Stimulated activated CD8-positive, alpha-beta memory T cell treated with anti-CD3 and anti-CD28 coated beads, Interleukin-7, amount 100 ng/mL, for 1 hour (primary cell): ENCODE measurements at places on chromosomes 2 and 18.

DNA sequence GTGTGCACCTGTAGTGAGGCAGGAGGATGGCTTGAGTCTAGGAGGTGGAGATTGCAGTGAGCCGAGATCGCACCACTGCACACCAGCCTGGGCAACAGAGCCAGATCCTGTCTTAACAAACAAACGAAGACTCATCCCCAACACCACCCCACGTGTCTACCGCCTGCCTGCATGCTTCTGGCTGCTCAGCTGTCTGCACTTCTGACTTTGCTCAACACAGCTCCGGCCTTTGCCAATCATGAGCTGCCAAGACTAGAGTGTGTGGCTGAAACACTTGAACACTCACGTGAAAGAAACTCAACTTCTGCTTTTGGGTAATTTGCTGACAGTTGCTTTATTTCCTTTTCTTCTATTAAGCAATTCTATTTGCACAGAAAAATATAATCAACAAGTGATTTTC, 32.1 kb upstream of the SP3 start:
- DNase-seq, result no peak

DNA sequence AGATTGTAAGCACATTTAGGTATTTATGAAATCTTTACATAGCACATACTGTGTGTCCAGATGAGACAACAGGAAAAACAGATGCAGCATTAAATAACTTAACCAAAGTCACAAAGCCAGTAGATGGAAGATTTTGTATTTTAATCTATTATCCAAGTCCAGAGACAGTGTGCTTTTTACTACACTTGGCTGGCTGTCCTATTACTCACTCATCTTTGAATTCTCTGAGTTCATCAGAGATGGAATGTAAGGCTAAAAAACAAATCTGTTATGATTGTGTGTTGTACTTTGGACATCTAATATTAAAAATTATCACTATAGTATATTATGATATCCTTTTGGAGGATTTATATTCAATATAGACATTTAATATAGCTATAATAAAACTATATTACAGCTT, 1189.4 kb downstream of the DSC3 start:
- no peak for DNase-seq

DNA sequence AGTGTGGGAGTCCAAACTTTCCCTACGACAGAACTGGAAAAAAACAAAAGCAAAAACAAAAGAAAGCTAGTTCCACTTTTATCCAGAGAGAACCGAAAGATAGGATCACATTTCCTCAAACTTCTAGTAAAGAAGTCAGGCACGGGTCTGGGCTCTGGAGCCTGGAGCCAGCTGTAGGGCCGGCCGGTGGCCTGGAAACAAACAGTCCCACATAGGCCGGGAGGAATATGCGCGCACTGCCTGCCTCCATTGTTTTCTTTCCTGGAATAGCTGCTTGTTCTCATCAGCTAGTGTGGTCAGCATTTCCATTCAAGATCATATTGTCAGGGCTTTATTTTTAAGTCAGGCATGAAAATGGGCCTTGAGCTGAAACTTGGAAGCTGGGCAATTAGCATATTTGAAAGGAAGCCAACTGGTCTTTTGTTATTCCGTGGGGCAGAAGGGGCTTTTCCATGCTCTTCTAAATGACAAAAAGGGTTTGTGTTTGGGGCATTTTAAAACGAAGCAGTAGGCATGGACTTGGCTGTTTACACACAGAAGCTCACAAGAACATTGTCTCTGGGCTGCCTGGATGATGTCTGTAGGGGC, 58.7 kb upstream of the RFX8 start:
- DNase-seq, result no peak

DNA sequence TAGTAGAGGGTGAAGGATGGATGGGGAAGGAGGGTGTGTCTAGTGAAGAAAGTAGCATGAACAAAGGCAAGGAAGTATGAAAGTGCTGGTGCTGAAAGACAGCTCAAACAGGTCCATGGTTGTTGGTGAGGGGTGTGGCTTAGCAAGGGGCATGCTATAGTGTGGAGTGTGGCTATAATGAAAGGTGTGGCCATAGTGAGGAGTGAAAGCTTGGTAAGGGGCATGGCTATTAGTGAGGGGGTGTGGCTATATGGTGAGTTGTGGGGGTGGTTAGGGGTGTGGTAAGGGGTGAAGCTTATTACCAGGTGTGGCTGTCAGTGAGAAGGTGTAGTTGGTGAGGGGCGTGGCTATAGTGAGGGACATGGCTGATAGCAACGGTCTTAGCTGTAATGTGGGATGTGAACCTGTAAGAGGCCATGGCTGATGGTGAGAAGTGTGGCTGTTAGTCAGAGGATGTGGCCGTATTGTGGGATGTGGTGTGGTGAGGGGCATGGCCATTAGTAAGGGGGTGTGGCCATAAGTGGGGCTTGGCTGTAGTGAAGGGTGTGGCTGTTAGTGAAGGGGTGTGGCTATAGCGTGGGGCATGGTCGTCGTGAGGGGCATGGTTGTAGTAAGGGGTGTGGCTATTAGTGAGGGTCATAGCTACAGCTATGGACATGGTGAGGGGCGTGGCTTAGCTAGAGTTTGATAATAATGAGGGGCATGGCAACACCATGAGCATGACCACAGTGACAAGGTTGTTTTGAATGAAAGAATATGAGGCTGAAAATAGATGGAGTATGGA, 549.6 kb downstream of the FBXO15 start:
- no peak for DNase-seq

DNA sequence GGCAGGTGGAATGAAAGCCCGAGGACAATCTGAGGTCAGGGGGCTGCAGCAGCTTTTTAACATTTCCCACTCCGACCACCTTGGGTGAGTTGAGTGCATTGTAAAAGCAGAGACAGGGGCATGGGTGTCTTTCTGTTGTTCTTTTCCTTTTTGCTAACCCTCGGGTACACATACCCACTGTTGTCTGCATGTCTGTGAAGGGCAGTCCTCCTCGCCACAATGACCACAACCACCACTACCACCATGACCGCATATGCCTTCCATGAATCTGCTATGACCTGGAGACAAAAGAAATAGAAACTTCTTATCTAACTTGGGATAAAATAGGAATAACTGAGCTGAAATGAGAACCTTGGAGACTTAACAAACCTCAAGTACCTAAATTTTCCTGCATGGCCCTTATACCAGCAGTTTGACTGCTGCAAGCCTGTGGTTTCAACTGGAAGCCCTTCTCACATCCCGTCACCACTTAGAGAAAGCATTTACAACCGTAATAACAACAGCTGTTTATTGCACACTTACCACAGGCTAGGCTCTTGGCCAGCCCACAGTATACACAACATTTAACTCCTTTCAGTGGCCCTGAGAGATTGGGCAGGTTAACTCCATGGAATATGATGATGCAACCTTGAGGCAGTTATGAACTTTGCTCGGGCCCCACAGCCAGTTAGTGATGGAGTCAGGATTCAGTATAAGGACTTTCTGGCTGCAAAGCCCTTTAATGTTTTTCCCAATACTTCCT, 80.3 kb downstream of the GYPC start:
- DNase-seq, result no peak

DNA sequence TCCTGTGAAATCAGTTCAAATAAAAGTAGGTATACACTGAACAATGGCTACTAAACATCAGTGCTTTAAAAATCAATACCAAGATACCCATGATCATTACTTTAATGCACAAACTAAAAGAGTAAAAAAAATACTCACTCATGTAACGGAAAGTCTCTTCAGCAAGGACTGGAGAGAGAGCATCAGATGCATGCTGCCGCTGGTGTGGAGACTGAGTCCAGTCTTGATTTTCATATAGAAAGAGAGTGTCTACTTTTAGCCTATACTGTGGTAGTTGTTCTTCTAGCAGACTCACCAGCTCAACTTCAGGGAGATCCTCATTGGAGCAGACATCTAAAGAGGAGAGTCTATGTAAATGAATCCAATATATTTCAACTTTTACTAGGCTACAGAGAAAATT, 44.0 kb downstream of the TRAK2 start:
- DNase-seq, result no peak

GRCh38 chr2:192145496-192145895, 49.2 kb downstream of the TMEFF2 start:
- DNase-seq, result no peak

GRCh38 chr2:216571178-216571908, 61.9 kb upstream of the IGFBP2 start:
- DNase-seq, result no peak

GRCh38 chr2:37080266-37080665, 3.9 kb downstream of the HEATR5B start:
- no peak for DNase-seq

DNA sequence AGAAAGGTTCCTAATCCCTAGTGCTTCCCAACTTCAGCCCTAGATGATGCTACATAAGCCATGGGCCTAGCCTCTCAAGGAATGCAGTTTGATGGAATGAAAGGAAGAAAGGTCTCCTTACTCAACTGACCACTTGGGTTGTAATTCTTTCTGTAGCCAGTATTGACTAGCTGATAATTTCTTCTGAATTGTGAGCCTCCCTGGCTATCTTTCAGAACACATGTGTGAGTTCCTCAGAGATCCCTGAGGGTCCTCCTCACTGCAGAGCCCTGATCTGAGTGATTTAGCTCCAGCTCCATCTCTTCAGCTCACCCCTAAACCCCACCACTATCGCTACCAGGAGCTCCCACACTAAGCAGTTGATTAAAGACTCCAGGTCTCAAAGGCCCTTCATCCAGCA, 31.5 kb downstream of the CFAP210 start:
- no peak for DNase-seq

DNA sequence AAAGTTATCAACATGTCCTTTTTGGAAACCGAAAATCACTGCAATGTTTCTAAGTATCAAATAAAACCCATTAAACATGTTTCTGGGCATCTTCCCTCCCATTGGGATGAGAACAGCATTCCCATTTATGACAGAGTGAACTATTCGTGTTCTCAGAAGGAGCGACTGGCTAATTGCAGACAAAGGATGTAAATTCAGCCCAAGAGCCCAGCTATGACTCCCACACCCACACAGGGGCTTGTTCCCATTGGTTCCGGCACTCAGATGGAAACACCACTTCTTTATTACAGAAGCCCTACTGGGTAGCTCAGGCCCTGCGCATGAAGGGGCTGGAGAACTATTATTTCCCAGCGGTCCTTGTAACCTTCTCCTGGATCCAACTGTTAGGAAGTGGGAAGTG, 16.6 kb upstream of the NPAS2 start:
- no peak for DNase-seq

- no peak for DNase-seq
These were observed 243.1 kb upstream of the FANCL start for GRCh38 chr2:58484221-58484620.

- DNase-seq, result no peak
These were observed 341.6 kb upstream of the LRP1B start for GRCh38 chr2:142472382-142472781.

- DNase-seq, result no peak
These were observed 268.9 kb upstream of the SMIM21 start for GRCh38 chr18:75696391-75696790.

DNA sequence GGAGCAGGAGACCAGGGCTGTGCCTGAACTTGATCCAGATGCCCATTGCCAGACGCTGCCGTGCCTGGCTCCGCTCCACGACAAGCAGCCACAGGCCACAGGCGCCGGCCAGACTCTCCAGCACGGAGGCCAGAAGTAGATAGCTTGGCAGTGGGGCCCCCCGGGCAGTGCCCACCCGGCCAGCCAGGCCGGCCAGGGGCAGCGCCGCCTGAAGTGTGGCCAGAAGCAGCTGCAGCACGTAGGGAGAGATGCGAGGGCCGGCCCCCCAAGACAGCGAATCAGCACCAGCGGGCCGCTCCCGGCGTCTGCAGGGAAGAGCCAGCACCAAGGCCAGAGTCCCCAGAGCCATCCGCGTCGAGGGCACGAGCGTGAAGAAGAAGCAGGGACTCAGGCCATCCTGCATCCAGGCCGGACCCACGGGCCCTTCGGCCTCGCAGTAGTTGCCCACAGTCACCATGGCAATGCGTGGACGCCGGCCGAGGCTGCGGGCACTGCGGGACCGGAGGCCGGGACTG, 484 bp downstream of the ABCB6 start:
- DNase-seq, result no peak

GRCh38 chr2:5369510-5369909, 322.7 kb upstream of the SOX11 start:
- DNase-seq, result no peak

GRCh38 chr2:154697418-154698252, 860 bp upstream of the KCNJ3 start:
- DNase-seq, result no peak

DNA sequence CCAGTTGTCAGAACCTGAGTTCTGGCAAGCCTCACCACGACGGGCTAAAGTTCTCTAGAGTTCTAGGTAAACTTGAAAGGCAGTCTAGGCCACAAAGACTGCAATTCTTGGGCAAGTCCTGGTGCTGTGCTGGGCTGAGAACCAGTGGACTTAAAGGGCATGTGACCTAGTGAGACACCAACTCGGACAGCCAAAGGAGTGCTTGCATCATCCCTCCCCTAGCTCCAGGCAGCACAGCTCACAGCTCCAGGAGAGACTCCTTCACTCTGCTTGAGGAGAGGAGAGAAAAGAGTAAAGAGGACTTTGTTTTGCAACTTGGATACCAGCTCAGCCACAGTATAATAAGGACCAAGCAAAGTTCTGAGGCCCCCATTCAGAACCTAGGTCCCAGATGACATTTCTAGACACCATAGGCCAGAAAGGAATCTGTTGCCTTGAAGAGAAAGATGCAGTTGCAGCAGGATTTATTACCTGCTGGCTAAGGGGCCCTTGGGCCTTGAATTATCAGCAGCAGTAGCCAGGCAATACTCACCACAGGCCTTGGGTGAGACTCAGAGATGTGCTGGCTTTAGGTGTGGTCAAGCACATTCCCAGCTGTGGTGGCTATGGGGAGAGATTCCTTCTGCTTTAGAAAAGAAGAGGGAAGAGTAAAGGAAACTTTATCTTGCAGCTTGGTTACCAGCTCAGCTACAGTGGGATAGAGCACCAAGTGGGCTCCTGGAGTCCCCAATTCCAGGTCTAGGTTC, 51.8 kb downstream of the UPP2 start:
- no peak for DNase-seq

DNA sequence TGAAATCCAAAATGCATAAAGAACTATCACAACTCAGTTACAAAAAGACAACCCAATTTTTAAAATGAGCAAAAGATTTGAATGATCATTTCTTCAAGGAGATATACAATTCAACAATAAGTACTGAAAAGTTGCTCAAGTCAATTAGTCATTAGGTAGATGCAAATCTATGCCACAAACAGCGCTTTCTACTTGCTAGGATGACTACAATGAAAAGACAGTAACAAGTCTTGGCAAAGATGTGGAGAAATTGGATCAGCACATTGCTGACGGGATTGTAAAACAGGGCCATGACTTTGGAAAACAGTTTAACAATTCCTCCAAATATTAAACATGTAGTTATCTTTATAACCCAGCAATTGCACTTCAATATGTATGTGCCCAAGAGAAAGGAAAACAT, 166.3 kb upstream of the MC4R start:
- DNase-seq, result no peak
